ENCODE measurements at places on chromosomes 5 and 9.
A peak's percentile ranks its signal among the peaks of the same experiment; 100 is the strongest.

- DNase-seq: peak; percentile 69
These were observed 73.5 kb upstream of the PRSS3 start for GRCh38 chr9:33721674-33722358.

DNA sequence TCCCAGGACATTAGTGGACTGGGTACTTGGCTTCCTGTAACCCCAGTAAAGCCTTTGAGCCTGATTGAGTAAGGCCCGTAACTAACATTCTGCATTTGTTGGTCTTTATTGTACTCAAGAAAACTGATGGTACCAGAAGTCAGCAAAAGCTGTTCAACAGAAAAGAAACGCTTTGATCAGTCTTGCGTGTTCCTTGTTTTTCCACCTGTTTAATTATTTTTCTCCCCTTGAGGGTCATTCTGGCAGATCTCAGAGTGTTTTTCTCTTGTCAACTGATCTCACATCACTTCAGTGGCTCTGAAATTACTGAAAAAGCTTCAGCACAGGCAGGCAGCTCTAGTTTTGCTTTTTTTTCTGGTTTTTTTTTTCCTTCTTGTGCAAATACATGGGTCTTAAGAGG is 6.1 kb upstream of the TMEM268 start:
- DNase-seq: no peak

GRCh38 chr5:5483880-5484598 is 61.6 kb downstream of the ICE1 start:
- no peak for DNase-seq

DNA sequence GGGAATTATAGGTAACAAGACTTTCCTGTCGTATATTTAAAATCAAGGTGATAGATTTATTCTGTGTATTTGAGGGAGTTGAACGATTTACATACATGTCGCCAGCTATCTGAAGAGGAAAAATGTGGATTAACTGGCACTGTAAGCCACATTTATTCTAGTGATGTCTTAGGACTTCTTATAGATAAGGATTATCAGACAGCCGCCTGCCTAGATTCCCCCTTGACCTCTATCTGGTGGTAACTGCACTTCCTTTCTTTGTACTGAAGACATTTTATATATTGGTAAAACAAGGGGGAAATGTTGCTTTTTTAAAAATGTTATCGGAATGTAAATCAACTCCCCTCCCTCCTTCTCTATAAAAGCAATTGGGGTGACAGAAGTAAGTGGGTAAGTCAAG is 39.3 kb upstream of the F2RL2 start:
- no peak for DNase-seq
